ENCODE measurements at places on chromosomes 7 and 10. TPM values are rescaled to one million over a fixed set of nuclear protein-coding genes. Genes with fewer than 3 reads are reported as not detected.

Gene RNLS
- total RNA-seq: 27.9 TPM

Gene SLC29A4
- total RNA-seq: 2.3 TPM

DNA sequence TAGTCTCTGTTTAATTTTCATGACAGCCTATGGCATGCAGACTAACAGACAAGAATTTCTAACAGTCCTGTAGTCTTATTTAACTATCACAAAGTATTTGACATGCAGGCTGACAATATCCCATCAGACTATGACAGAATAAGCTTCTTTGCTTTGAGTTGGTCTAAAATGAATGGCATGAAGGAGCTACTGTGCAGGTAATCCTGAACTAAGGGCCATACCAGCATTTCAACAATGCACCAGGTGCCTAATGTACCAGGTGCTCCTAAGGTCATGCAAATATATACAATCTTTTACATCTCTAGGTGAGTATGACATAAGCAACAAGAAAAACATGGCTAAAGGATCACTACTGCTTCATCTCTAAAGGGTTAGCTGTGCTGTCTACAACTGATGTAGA, 13.6 kb upstream of the MSS51 start:
- H3K4me3 ChIP-seq: no peak overlapping the region
- no peaks in the 10 kb centered on the region for H3K4me1 ChIP-seq
- H3K27me3 ChIP-seq: no peaks in the 10 kb centered on the region
- peaks cover 8% of the 10 kb centered on the region for H3K36me3 ChIP-seq
- H3K27ac ChIP-seq: no peak overlapping the region

Gene CLCN1
- not detected for total RNA-seq

Gene WNT2
- 2.0 TPM for total RNA-seq

Gene CARD11
- 2.9 TPM for total RNA-seq

Gene FAM241B
- total RNA-seq: 8.5 TPM

- H3K27me3 ChIP-seq: no peaks in the 10 kb centered on the region
- no peak overlapping the region for H3K27ac ChIP-seq
- no peaks in the 10 kb centered on the region for H3K36me3 ChIP-seq
- no peak overlapping the region for H3K4me3 ChIP-seq
- no peak for DNase-seq
Observed at GRCh38 chr7:148114804-148115203, 475.8 kb upstream of the C7orf33 start.

Gene CEP55
- total RNA-seq: 2.1 TPM

Gene CFAP69
- 13.0 TPM for total RNA-seq

GRCh38 chr10:121518333-121518732, 79.9 kb downstream of the FGFR2 start:
- no peak overlapping the region for H3K4me3 ChIP-seq
- DNase-seq: no peak
- H3K27ac ChIP-seq: no peak overlapping the region
- no peaks in the 10 kb centered on the region for H3K27me3 ChIP-seq

- no peaks in the 10 kb centered on the region for H3K4me1 ChIP-seq
- DNase-seq: no peak
Observed at GRCh38 chr10:50552771-50553535, 70.8 kb downstream of the SGMS1 start.

GRCh38 chr10:6769704-6770417, 189.8 kb upstream of the PRKCQ start:
- no peak for DNase-seq
- no peak overlapping the region for H3K4me3 ChIP-seq
- no peaks in the 10 kb centered on the region for H3K4me1 ChIP-seq
- no peaks in the 10 kb centered on the region for H3K36me3 ChIP-seq
- no peaks in the 10 kb centered on the region for H3K27me3 ChIP-seq

DNA sequence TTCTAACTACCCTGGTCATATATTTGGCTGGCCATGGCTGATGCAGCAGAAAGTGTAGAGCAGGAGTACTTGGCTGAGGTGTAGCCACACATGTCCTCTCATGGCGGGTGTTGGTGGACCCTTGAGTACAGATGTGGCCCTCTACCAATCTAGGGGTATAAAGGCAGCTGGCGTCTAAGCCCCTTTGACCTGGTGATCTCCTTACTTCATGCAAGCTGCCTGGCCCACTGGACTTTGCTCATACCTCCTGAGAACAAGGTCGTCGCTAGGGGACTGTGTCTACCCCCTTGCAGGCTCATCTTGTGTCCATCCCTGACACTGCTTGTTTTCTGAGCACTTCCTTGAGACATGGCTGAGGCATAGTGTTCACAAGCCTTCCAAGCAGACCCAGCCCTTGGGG, 287.8 kb downstream of the RPS24 start:
- no peak overlapping the region for H3K27ac ChIP-seq
- DNase-seq: no peak
- H3K4me3 ChIP-seq: no peak overlapping the region
- peaks cover 2% of the 10 kb centered on the region for H3K4me1 ChIP-seq

Gene GSTK1
- total RNA-seq: 196 TPM

Gene EN2
- 0.33 TPM for total RNA-seq

DNA sequence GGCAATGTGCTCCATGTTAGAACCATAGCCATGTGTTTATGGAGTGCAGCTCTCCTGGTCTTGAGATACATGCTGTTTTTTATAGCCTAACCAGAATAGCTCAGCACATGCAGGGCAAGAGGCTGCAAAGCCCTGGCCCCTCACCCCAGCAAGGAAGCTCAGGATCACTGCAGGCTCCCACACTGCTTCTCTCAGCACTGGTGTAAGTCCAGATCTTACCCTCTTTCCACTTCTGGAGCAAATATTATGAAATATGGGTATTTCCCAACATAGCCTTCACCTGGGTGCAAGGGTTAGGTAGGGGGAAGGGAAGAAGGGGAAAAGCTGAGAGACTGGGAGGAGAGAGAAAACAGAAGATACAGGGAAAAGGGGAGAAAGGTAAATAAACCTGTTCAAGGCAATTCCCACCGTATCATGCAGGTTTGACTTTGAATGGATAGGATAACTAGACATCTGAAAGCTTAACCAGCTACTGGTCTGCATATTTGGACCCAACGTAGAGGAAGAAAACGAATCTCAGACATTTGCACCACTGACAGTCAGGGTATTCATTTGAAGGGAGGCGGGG, 19.7 kb downstream of the SKIDA1 start:
- H3K27me3 ChIP-seq: no peaks in the 10 kb centered on the region
- no peak overlapping the region for H3K27ac ChIP-seq
- no peaks in the 10 kb centered on the region for H3K36me3 ChIP-seq
- no peak overlapping the region for H3K4me3 ChIP-seq
- no peak for DNase-seq

DNA sequence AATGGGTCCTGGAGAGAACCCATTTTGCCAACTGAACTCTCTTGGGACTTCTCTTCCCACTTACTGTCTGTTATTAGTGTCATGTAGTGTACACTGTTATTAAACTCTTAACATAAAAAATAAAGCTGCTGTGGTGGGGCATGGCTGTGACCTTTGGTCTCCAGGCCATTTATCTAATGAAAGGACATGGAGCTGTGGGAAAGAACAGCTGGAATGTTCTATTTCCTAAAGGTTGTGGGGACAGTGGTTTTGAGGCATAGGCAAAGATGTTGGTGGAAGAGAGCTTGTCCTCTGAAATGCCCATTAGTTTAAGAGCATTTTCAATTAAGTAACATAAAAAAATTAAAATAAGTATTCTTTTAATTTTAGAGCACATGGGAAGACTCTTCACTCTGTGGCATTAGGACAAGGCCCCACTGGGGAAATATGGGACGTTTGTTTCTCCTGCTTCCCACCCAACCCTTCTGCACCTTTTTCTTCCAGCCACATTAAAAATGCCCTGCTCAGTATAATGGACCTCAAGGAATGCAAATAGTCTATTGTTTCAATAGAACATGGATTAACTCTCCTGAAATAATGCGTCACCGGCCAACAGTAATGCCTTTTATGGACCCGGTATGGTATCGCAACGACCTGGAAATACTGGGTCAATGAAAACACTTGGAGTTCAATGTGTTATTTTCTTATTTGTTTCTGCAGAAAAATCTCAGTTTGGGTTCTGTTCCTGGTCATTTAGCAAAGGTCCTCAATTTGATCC, 149.6 kb downstream of the BUB3 start:
- no peak overlapping the region for H3K27ac ChIP-seq
- DNase-seq: no peak
- no peaks in the 10 kb centered on the region for H3K4me1 ChIP-seq
- no peaks in the 10 kb centered on the region for H3K27me3 ChIP-seq
- peaks cover 5% of the 10 kb centered on the region for H3K36me3 ChIP-seq

- no peaks in the 10 kb centered on the region for H3K4me1 ChIP-seq
- no peak overlapping the region for H3K27ac ChIP-seq
- H3K27me3 ChIP-seq: no peaks in the 10 kb centered on the region
- no peaks in the 10 kb centered on the region for H3K36me3 ChIP-seq
Observed at GRCh38 chr7:13155188-13155587, 467.8 kb downstream of the ARL4A start.

GRCh38 chr7:130930681-130931080, 196.7 kb upstream of the KLF14 start:
- H3K27ac ChIP-seq: peak overlapping the region; percentile 54
- H3K4me1 ChIP-seq: peaks cover 9% of the 10 kb centered on the region
- no peak overlapping the region for H3K4me3 ChIP-seq
- H3K36me3 ChIP-seq: no peaks in the 10 kb centered on the region
- H3K27me3 ChIP-seq: no peaks in the 10 kb centered on the region
- no peak for DNase-seq

DNA sequence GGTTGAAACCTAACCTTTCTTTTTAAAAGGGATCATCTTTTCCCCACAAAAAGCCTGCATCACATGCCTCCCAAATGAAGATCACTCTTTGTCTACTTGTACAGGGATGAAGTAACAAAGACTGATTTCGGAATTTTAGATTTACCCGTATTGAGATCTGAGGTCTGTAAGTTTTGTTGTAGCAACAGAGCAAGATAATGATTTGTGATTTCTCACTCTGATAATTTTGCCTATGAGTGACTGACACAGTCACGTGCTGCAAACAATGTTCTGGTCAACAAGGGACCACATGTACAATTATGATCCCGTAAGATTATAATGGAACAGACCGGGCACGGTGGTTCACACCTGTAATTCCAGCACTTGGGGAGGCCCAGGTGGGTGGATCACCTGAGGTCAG, 31.3 kb downstream of the ARL5B start:
- no peak overlapping the region for H3K27ac ChIP-seq
- no peaks in the 10 kb centered on the region for H3K27me3 ChIP-seq
- H3K4me3 ChIP-seq: no peak overlapping the region
- no peaks in the 10 kb centered on the region for H3K4me1 ChIP-seq
- no peak for DNase-seq

DNA sequence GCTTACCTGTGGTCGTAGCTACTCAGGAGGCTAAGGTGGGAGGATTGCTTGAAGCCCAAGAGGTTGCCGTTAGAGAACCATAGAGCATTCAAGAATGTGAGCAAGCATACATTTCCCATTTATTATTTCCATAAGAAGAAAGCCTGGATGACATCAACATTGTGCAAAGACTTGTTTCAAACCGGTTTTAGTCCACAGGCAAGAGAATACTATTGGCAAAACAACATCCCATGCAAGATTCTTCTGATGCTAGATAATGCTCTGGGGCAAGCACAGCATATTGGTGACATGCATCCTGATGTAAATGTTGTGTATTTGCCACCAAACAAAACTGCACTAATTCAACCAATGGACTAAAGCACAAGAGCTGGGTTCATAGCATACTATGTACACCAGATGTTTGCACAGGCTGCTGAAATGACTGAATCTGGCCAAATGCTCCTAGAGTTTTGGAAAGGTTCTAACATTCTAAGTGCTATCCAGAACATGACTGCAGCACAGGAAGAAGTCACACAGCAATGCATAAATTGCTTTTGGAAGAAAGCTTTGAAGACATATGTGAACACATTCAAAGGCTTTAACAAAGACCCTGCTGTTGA, 42.6 kb downstream of the OTUD1 start:
- no peak overlapping the region for H3K4me3 ChIP-seq
- H3K36me3 ChIP-seq: no peaks in the 10 kb centered on the region
- H3K4me1 ChIP-seq: no peaks in the 10 kb centered on the region

Gene TYW1B
- total RNA-seq: 3.0 TPM

DNA sequence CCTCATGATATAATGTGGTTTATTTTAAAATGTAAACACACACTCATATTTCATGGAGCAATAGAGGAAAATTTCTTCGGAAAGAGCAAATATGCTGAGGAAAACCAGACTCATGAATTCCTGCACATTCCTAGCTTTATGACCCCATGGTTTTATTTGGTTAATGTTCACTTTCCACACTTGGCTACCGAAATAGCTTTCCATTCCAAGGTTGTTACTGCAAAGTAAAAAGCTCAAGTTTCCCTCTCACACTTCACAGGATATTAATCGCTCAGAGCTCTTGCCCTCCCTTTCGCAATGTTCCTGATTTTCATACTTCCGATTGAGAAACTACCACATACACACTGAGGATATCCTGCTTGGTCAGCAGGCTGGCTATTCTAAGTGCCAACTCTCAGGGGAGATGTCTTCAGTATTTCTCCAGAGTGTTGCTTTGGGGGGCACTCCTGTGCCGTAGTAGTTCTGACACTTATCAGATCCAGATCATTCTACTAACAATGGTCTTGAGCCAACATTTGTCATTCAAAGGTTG, 77.5 kb upstream of the STEAP1B start:
- no peak for DNase-seq
- H3K36me3 ChIP-seq: no peaks in the 10 kb centered on the region
- no peaks in the 10 kb centered on the region for H3K27me3 ChIP-seq
- no peak overlapping the region for H3K4me3 ChIP-seq
- no peaks in the 10 kb centered on the region for H3K4me1 ChIP-seq
- H3K27ac ChIP-seq: peak overlapping the region; percentile 43

- no peak for DNase-seq
- H3K36me3 ChIP-seq: no peaks in the 10 kb centered on the region
- no peaks in the 10 kb centered on the region for H3K4me1 ChIP-seq
- H3K27ac ChIP-seq: no peak overlapping the region
- no peak overlapping the region for H3K4me3 ChIP-seq
- no peaks in the 10 kb centered on the region for H3K27me3 ChIP-seq
Observed at GRCh38 chr10:49577182-49577925, 32.8 kb upstream of the SLC18A3 start.

- no peak for DNase-seq
- H3K27me3 ChIP-seq: no peaks in the 10 kb centered on the region
- H3K4me1 ChIP-seq: no peaks in the 10 kb centered on the region
- H3K36me3 ChIP-seq: no peaks in the 10 kb centered on the region
- no peak overlapping the region for H3K4me3 ChIP-seq
- no peak overlapping the region for H3K27ac ChIP-seq
Observed at GRCh38 chr10:132748545-132749370, 37.2 kb downstream of the NKX6-2 start.

DNA sequence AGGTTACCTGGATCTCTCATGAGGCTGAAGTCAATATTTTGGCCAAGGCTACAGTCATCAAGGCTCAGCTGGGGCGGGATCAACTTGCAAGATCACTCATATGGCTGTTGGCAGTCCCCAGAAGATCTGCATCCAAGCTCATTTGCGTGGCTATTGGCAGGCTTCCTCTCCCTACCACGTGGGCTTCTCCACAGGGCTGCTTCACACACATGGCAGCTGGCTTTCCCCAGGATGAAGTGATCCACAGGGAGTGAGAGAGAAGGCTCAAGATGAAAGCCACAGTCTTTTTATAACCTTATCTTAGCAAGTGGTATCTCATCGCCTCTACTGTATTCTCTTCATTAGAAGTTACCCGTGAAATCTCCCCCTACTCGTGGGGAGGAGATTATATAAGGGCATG, 167.4 kb downstream of the TMEM26 start:
- H3K36me3 ChIP-seq: no peaks in the 10 kb centered on the region
- H3K27me3 ChIP-seq: no peaks in the 10 kb centered on the region
- DNase-seq: no peak
- H3K4me1 ChIP-seq: no peaks in the 10 kb centered on the region
- H3K4me3 ChIP-seq: no peak overlapping the region

Gene NPFFR1
- 0.44 TPM for total RNA-seq

Gene AGMO
- 1.4 TPM for total RNA-seq

- no peak for DNase-seq
- H3K36me3 ChIP-seq: no peaks in the 10 kb centered on the region
- no peaks in the 10 kb centered on the region for H3K4me1 ChIP-seq
- peak overlapping the region; percentile 1 for H3K27ac ChIP-seq
Observed at GRCh38 chr7:80654887-80655340, 16.5 kb downstream of the CD36 start.

Gene FRMD4A
- total RNA-seq: 34.4 TPM
